ENCODE measurements at places on chromosomes 11 and 22.

GRCh38 chr11:75547177-75547576, 14.9 kb upstream of the SERPINH1 start:
- no peak for DNase-seq

DNA sequence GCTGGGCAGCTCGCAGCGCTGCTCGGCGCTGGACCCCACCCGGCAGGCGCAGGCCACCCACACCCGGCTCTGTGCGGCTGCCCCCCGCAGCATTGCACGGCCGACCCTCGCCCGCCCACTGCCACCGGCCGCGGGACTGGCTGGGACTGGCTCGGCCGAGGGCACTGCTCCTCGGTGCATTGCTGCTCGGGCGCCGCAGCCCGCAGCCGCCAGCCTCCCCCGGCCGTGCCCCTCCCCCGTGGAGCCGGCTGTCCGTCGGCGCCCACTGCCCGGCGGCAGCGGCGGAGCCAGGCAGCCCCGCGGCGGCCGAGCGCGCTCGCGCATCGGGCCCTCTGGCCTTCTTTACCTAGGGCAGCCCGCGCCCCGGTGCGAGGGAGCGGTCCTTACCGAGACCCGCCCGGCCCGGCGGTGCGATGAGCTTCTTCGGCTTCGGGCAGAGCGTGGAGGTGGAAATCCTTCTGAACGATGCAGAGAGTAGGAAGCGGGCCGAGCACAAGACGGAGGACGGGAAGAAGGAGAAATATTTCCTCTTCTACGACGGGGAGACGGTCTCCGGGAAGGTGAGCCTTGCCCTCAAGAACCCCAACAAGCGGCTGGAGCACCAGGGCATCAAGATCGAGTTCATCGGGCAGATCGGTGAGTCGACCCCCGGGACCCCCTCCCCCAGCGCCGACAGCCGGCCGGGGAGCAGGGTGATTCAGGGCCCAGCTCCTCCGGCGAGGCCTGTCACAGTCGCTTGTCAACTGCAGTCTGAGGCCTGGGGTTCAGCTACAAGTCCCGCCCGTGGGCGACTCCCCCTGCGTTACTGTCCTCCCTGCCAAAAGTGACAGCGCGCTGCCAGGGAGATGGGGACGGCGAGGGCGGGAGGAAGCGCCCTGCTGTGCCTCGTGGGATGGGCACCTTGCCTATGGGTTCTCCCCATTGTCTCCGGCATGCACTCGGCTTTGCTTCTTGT, 516 bp downstream of the VPS26B start:
- no peak for DNase-seq

DNA sequence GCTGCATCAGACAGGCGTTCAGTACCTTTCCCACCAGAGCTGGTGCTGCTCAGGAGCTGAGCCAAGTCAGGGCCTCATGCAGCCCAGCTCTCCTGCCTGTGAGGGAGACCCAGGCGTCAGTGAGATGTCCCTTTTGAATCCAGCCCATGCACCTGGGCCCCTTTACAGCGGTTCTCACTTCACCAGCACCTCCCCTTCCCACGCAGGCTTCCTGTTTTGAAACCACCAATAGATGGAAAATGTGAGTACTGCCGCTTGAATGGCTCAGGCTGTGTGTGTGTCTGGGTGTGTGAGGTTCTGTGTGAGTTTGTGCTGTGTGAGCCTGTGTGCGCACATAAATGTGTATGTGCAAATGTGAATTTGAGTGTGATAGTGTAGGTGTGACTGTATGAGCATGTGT, 88.4 kb downstream of the UBASH3B start:
- no peak for DNase-seq

DNA sequence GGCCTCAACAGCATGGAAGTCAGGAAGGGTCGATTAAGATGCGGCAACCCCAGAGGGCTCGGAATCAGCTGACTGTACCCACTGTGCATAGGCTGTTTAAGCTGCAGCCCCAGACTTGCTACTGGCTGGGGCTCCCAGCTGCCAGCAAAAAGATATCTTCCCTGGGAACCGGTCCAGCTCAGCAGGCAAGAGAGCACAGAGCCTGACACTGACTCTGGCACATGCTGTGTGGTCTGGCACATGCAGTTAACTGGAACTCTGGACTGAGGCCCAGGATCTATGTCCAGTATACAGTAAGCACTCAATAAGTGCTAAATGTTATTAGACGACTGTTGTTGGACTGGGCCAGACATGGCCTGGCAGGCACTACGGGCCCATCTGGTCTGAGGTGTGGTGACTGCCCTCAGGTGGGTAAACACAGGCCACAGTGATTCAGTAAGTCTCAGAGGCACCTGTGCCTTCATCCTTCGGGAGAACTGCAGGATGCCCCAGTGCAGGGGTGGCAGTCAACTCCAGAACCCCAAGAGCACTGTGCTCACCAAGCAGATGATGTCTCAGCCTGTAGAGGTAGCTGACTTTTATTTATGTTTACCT, 87.6 kb downstream of the LARGE1 start:
- DNase-seq: no peak

GRCh38 chr11:82003671-82004515, 729.8 kb downstream of the FAM181B start:
- DNase-seq: peak; percentile 20

DNA sequence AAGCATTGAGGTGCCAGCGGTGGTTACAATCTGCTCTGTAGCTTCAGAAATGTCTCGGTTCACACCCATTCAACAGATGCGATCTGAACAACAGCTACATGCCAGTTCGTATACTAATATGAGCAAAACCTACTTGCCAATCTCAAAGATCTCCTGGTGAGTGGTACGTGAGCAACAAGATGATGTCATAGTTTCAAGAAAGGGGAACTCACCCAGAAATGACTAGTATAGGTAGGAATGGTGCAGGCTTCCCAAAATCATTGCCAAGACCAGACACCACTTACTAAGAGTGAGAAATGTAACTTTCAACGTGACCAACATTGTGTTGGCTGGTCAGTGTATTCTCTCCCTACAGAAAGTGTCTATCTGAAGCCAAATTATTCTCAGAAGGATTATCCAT, 31.1 kb downstream of the OR6Q1 start:
- peak; percentile 46 for DNase-seq
